ENCODE measurements at places on chromosomes 11 and 22.

DNA sequence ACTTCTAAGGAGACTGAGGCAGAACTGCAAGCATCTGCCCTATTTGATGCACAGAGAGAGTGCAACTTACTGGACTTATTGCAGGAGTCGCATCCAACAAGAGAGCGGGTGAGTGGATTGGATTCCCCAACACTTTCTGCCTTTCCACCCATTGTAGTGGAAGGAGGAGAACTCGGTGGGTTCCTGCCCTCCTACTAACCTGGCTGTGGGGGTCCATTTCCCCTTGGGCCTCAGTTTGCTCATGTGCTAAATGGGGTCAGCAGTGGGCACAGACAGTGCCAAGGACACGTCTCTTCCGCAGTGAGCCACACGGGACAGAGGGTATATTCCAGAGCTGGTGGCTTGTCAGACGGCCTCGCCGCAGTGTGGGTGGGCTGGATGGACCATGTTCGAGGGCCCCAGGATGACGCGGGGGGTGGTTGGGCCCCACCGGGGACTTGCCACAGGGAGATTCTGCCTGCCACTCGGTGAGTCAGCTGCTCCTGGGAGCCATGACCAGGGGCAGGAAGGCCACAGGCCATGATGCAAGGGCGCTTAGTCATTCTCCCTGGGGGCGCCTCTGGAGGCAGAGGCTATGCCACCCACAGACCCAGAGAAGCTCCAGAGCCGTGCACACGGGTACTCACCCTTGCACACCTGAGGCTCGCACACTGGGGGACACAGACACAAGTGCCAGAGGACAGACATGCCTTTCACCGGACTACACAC is 8.2 kb downstream of the ALX4 start:
- DNase-seq: no peak

DNA sequence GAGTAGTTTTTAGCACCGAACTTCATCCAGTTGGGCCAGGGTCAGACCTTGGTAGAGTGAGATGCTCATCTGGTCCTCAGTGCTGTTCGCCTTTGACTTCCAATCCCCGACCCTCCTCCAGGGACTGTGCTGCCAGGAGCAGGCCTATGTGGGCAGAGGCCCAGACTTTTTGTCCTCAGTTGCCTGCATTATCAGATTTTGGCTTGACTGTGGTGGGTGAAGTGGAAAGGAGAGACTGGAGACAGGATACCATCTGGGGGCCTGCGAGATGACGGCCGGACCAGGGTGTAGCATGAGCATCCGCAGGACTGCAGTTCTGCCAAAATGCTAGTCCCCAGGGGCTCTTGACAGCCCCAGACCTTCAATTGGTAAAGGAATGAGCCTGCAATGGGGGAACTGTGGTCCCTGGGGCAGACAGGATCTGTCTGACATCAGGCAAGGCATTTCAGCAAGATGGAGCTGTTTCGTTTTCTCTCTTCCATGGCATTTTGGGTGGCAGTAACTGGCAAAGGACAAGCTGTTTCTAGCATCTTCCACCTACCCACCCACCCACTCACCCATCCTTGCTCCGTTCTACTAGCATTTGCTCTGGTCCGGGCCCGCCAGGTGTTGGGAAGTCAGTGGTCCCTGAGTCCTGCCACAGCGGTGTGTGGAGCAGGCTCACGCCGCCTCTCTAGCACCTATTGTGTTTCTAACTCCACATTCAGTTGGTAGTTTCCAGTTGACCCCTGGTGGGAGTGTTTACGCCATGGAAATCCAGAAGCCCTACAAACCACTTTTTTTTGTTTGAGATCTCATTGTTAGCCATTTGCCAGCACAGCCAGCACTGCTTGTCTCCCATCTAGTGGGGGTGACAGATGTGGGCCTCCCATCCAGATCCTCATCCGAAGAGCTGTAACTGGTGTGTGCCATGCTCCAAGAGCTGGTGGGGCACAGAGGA is 53.5 kb downstream of the OTOG start:
- DNase-seq: no peak

- peak; percentile 65 for DNase-seq
Observed at GRCh38 chr11:59207988-59208451, 4.7 kb downstream of the MPEG1 start.

DNA sequence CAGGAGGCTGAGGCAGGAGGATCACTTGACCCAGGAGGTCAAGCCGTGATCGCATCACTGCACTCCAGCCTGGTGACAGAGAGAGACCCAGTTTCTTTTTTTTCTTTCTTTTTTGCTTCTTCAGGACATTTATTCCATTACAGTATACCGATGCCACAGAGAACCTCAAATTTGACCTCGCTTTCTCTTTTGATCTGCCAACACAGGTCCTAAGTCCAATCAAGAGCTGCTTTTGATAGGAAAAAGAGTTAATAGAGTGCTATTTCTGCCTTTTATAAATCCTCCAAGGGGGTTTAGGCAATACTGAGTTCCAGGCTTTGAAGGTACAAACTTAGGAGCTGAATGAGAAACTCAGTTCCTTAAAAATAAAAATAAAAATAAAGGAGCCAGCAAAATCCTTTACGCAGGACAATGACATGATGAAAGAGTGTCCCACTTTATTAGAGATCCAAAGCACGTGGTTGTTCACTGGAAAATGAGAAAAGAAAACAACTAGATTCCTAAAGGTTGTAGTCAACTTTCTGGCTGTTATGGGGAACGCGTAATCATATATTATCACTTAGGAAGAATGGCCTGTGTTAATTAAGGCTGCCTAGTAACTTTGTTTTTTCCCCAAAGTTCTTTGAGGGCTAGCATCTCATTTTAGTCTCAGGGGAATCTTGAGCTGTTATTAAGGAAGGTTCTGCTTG is 27.2 kb downstream of the FADD start:
- no peak for DNase-seq

- no peak for DNase-seq
Observed at GRCh38 chr22:32240461-32240860, 14.7 kb downstream of the SLC5A4 start.

- DNase-seq: no peak
Observed at GRCh38 chr11:36019722-36020121, 75.9 kb downstream of the LDLRAD3 start.

DNA sequence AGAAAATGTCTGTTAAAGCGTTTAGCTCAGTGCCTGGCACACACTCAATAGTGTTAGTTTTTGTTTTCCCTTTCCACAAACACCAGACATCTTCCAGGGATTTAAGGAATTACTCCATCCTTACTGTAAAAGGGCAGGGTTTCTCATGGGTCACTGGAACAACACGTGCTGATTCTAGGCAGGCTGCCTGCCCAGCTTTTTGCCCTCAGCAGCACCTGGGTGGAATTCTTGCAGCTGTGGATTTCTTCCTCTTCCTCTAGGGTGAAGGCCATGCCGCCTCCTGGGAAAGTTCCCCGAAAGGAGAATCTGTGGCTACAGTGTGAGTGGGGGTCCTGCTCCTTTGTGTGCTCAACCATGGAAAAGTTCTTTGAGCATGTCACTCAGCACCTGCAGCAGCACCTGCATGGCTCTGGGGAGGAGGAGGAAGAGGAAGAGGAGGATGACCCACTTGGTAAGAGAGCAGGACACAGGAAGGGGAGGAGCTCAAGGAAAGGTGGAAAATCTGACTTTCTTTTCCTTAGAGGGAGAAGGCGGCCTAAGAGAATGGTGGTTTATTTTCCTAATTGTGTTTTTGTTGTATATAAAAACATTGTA is 5.4 kb downstream of the HINFP start:
- no peak for DNase-seq

GRCh38 chr11:131301306-131301705 is 69.1 kb upstream of the NTM start:
- no peak for DNase-seq

DNA sequence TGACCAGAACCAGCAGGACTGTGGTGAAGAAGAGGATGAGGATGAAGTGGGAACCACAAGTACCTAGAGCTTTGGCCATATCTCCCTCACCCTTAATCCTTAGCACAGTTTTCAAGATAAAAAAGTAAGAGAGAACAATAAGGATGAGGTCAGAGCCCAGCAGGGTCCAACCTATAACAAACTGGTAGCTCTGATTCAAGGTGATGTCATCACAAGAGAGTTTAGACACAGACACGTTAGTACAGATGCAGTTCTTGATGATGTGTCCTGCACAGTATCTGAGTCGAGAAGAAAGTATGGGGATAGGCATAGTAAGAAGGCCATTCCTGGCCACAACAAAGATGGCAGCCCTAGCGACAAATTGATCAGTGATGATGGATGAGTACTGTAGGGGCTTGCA is 586 bp downstream of the OR56A5 start:
- DNase-seq: no peak

- no peak for DNase-seq
Observed at GRCh38 chr11:19410032-19410431, 169.3 kb upstream of the E2F8 start.

Measured in DMS53 (cell line).